Renal cortical epithelial cell (primary cell): ENCODE measurements at places on chromosomes 5 and 9.

DNA sequence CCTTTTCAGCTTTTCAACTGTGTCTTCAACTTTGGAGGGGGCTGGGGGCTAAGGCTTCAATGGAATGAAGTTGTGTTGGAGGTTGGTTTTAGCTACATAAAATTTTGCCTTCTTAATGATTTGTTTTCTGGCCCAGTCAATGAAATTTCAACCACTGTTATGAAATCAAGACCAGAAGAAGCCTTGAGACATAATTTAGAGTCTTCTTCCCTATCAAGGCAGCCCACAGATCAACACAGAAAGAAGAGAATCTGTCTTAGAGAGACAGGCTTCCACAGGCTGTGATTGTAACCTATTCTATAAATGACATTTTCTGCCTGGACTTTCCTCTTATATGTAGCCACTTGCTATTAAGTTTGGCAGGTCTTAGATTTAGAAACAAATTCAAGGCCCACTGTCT lies 46.5 kb upstream of the ZSWIM6 start:
- no peak for DNase-seq

DNA sequence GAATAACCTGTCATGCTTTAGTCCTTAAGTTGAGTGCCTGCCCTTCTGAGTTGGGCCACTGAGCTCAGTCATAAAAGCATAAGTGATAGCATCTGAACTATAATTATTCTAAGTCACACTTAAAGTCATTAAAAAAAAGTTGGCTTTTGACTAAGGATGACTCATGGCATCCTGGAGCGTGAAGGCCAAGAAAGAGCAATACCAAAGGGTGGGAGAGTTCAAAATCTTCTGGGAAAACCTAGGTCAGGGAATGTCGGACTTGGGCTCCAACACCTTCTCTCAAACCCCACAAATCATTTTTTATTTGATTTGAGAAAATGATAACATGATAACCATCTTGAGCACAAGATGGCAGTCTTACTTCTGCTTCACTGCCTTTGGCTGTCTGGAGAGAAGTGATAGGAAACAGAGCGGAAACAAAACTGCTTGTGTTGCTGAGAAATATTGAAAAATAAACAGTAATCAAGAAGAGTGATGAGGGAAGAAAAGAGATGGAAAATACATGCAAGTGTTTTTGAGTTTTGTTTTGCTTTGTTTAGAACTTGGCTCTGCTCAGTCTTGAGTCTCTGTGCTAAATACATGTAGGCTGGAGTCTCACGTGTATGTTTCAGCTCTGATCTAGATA lies 16.9 kb upstream of the NTRK2 start:
- DNase-seq, result peak; percentile 86

DNA sequence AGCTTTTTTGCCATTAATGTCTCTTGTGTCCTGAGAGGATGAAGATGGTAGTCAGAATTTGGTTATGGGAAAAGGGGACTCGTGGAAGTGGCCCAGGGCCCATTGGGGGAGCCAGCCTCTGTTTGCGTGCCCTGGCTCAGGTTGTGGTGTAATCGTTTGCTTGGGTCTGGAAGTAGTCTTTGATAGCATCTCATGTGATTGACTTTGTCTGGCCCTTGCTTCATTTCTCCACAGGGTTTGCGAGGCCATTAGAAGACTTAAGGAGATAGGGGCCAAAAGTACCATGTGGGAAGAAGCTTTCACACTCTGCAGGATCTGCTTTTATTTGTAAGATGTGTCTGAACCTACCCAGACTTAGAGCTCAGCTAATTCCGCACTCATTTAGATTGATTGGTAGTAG lies 114.5 kb downstream of the FGF1 start:
- DNase-seq, result no peak

- no peak for DNase-seq
Observed at GRCh38 chr5:68015381-68016302, 199.9 kb upstream of the PIK3R1 start.

GRCh38 chr9:127746959-127747569 lies 12.0 kb upstream of the TOR2A start:
- no peak for DNase-seq

- DNase-seq, result no peak
Observed at GRCh38 chr9:107330420-107330819, 47.3 kb downstream of the RAD23B start.

DNA sequence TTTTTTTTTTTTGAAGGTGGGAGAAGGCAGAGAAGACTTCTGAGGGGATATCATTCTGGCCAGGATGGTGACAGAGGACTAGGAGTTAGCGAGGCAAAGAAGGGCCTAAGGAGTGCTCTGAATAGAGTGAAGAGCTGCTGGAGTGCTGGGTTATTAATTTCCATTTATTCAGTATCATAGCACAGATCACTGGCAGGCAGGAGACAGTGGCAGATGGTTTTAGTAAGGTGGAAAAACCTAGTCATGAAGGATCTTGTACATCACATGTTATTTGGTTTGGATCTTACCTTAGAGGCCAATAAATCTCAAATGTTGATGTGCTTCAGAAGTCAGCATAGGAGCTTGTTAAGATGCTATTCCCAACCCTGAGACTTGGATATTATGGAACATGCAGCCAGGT lies 165.5 kb downstream of the TTLL11 start:
- DNase-seq, result no peak

DNA sequence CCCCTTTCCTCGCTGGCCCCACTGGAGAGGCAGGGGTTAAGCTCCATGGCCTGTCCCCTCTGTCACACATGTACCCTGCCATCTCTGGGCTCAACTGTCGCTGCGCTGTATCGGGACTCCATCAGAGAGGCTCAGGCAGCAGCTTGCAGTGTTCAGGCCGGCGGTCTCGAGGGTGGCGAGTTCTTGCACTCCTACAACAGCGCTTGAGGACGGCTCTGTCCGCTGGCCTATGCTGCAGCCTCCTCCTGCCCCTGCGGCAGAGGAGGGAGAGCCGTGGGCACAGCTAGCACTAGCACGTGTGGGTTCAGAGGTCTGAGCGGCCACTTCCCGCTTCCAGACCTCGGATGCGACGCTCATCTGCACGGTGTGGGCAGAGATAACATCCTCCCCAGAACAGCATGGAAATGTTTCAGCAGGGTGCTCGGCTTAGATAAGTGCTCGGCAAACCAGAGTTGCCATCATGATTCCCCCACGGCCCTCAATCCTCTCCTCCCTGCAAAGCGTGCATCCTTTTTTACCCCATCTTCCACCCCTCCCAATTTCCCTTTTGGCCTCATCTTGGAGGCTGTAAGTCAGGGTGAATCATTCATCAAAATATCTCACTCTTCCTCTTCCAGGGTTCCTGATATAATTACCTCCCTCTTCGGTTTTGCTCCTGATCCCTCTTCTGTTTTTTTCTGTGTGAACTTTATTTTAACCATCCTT lies 41.9 kb upstream of the FUBP3 start:
- DNase-seq, result no peak

DNA sequence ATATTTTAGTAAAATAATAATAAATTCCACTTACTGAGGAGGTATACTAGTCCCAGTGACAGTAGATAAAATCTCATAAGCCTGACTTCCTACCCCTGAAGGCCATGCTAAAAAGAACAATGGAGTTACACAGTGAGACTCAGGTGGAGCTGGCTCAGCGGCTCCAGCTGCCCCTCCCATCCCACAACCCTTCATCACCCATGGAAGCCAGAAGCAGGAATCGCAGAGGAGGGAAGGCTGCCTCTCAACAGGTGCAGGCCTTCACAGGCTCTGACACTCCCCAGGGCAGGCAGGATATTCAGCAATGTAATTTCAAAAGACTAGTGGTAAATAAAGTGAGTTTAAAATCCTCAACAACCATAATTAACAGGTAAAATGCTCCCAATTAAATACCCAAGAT lies 67.5 kb downstream of the FANCC start:
- DNase-seq, result no peak

- no peak for DNase-seq
Observed at GRCh38 chr9:76827296-76828080, 63.2 kb downstream of the PCA3 start.

DNA sequence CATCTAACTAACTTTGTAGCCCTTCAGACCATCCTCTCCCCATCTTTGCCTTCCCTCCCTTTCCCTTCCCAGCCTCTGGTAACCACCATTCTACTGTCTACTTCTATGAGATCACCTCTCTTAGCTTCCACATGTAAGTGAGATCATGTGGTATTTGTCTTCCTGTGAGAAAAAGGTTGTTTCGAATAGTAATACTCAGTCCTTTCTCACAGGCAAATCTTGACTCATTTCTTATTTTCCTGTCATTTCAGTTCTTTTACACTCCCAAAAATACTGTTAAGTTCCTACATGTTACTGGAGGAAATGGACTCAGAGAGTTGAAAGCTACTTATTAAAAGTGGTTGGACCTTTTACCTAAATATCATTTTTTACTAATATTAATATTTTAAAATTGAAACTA lies 82.1 kb downstream of the SLF1 start:
- DNase-seq, result peak; percentile 13

- no peak for DNase-seq
Observed at GRCh38 chr5:90550963-90551362, 7.6 kb upstream of the ADGRV1 start.

GRCh38 chr9:3862561-3862960 lies 336.8 kb upstream of the RFX3 start:
- no peak for DNase-seq

GRCh38 chr9:14007190-14007769 lies 306.7 kb downstream of the NFIB start:
- no peak for DNase-seq

DNA sequence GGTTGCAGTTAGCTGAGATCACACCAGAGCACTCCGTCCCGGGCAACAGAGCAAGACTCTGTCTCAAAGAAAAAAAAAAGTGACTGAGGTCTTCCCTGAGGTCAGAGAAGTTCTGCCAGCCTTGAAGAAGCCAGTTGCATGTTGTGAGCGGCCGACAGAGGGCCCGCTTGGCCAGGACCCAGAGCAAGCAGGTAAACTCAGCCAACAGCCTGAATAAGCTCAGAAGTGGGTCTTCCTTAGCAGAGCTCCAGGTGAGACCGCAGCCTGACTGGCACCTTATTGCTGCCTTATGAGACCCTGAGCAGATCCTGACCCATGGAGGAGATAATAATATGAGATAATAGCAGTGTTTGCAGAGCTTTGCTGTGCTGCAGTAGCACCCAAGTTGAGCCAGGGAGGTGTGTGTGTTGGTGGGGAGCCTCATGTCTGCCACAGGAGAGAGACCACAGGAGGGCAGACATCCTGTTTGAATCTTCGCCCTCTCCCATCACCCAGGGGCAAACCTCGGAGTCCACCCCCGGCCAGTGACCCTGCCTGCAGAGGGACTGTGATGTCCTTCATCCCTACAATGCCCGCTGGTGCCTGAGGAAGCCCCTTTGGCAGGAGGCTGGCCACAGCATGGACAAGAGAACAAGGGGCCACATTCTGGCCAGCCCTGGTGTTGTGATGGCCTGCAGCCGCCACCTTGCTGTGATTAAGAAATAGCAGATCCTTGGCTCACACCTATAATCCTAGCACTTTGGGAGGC lies 10.8 kb upstream of the BARX1 start:
- DNase-seq, result no peak

DNA sequence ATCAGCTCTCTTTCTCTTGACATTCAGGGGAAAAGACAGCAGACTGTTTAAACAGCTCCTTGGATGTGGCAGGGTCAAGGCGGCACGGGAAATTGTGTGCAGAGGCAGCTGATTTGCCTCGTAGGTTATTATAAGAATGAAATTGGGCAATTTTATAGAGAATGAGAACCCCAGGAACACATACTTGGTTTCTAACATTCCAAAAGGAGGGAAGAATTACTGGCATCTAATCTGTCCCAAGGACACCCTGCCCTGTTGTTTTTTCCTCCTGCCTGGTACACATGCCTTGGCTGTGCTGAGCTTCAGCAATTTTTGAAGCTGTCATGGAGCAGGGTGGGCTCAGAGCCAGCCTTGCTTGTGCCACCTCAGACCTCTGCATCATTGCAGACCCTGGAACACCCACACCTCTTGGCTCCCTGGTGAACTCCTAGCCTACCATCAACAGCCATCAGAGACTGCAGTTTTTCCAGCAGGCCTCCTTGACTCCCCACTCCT lies 143.6 kb downstream of the BOD1 start:
- DNase-seq, result peak; percentile 49

DNA sequence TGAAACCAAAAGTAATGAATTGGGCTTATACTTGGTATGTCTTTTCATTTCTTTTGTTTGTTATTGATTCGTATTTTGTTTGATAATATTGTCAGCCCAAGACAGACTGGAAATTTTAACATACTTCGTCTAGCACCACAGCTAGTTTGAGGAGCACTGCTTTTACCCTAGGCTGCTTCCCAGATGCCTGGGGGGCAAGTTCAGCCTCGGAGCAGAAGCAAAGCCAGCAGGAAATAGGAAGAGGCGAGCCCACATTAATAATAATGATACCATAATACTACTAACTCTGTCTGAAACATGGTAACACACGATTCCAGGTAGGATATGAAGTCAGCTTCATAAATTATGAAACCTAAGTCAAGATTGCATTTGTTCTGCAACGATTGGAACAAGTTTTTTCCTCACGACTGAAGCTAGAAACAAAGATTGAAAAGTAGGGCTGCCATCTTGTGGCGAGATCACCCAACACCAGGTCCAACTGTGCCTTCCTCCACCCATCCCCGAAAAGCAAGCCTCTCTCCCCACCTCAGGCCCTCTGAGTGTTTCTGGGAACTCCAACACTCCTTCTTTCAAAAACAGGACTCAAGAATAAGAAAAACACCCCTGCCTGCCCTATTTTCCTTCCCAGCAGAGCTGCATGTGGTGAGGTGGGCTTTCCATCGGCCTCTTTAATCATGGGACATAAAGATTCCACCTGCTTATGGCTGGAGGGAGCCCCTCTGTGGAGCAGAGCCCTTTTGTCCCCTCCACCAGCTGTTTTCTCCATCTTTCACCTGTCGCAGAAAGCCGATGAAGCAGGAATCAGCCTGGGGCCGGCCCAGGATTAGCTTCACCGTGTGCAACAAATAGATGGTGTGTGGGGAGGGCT lies 236.4 kb downstream of the CAAP1 start:
- DNase-seq, result peak; percentile 9

DNA sequence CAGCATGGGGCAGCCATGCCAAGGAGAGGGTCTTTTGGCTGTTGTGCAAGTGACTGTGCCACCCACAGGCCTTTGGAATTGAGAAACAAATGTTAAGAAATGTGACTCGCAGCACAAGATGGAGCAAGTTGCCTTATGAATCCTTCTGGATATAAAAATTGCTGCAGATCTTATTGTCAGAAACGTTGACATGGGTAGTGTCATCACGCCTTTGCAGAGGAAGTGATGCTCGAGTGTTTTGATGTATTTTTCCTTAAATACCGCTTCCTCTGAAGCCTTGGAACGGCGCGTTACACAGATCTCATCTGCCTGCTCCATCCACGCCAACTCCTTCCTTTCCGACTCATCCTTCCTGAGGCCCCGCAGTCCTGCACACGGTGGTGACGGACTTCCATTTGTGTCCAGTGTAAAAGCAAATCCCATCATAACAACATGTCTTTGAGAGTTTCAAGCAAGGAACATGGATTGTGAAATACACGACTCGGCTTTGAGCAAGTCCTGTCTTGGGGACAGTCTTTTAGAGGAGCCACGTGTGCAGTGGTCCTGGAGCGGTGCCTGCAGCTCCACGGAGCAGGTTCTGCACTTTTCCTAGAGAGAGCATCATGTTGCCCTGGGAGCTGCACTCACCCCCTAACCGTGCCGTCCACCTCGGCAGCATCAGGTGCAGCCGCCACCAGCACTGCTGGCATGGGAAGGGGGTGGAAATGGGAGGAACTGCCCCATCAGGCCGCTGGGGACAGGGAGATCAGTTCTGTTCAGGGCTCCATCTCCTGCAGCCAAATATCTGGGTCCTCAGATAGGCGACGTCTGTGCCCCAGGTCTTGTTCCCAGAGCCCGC lies 15.1 kb downstream of the ROPN1L start:
- DNase-seq, result no peak
